ENCODE measurements at places on chromosomes 13 and 19. TPM values are rescaled to one million over a fixed set of nuclear protein-coding genes. Genes with fewer than 3 reads are reported as not detected.

Gene CDC34
- total RNA-seq, result 152 TPM

- H3K27me3 ChIP-seq, result peaks cover 7% of the 10 kb centered on the region
- H3K4me3 ChIP-seq, result no peak overlapping the region
- DNase-seq, result no peak
- no peaks in the 10 kb centered on the region for H3K4me1 ChIP-seq
- no peaks in the 10 kb centered on the region for H3K36me3 ChIP-seq
- no peak overlapping the region for H3K27ac ChIP-seq
These were observed 55.6 kb downstream of the GJA3 start for GRCh38 chr13:20105161-20105689.

Gene BCL2L12
- total RNA-seq, result 4.8 TPM

GRCh38 chr19:33133438-33134031 lies 1.6 kb downstream of the WDR88 start:
- no peaks in the 10 kb centered on the region for H3K4me1 ChIP-seq
- H3K27me3 ChIP-seq, result peaks cover 30% of the 10 kb centered on the region
- no peak for DNase-seq
- no peak overlapping the region for H3K27ac ChIP-seq

Gene IRGC
- total RNA-seq, result not detected

GRCh38 chr19:33412601-33413425 lies 39.3 kb downstream of the CEBPG start:
- DNase-seq, result no peak
- H3K4me1 ChIP-seq, result peaks cover 10% of the 10 kb centered on the region
- H3K4me3 ChIP-seq, result no peak overlapping the region
- no peaks in the 10 kb centered on the region for H3K36me3 ChIP-seq
- H3K27me3 ChIP-seq, result no peaks in the 10 kb centered on the region

Gene EID2B
- total RNA-seq, result 3.9 TPM

Gene MEIS3
- 12.5 TPM for total RNA-seq
